ENCODE measurements at places on chromosomes 6 and 20. TPM values are rescaled to one million over a fixed set of nuclear protein-coding genes. Genes with fewer than 3 reads are reported as not detected.

DNA sequence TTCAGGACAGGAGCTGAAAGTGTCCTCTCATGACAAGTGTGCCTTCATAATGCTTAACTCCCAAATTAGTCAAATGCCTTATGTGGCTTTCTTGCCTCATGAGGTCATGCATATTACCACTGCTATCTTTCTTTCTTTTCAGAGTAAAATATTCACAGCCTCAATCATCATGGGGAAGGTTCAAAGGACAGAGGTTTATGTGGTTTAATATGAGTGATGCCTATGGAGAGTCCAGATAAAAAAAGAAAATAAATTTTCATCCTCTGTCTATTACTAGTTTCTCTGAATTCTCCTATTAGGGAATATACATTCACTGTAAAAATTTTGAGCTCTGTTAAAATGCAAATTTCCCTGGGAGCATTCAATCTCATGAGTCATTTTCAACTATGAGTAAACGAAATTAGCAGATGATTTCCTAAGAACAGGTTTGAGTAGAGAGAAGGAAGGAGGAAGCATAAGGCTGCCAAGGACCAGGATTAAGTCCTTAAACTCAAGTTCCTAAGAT is 396.9 kb upstream of the ADGRB3 start:
- no peak for DNase-seq

- no peak for DNase-seq
Observed at GRCh38 chr6:42255050-42255449, 37.4 kb upstream of the MRPS10 start.

GRCh38 chr6:111922454-111923297 is 49.4 kb upstream of the FYN start:
- no peak for DNase-seq

DNA sequence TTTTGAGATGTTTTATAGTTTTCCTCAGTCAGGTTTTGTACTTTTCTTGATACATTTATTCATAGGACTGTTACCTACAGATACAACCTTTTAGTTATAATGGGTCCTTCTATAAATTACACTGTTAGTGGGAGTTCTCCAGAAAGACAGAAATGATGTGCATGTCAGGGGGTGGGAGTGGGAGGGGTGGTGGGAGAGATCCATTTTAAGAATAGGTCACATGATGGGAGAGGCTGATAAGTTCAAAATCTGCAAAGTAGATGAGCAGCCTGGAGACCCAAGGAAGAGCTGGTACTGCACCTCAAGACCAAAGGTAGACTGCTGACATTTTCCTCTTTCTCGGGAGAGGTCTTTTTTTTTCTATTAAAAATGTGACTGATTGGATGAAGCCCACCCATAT is 408.0 kb upstream of the GJE1 start:
- DNase-seq = no peak

- no peak for DNase-seq
Observed at GRCh38 chr6:76381612-76382011, 309.1 kb upstream of the IMPG1 start.

- no peak for DNase-seq
Observed at GRCh38 chr20:57048027-57048869, 218.2 kb downstream of the BMP7 start.

GRCh38 chr6:97110149-97110548 is 172.9 kb downstream of the MMS22L start:
- DNase-seq = no peak

- no peak for DNase-seq
Observed at GRCh38 chr20:46930640-46931339, 36.1 kb downstream of the EYA2 start.

Gene PRDM13
- total RNA-seq = not detected
